ENCODE measurements at places on chromosomes 4 and X.

DNA sequence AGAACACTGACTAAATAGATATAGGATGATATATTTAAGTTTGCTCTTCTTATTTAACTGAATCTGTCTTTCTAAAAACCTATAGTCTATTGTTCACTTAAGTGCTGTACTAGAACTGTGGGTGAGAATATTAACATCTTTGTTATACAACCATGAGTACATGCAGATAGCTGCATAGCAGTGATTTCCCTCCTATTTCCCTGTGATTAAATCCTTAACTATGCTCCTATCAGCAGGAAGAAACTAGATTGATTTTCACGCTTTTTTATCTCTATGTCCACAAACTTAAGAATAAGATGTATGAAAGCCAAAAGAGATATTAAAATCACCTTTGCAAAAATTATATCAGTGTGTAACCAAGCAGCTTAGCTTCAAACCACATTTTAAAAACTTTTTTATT is 11.3 kb upstream of the UGT2A3 start:
- no peak for DNase-seq

GRCh38 chr4:61740886-61741285 is 540.8 kb downstream of the ADGRL3 start:
- DNase-seq: no peak

DNA sequence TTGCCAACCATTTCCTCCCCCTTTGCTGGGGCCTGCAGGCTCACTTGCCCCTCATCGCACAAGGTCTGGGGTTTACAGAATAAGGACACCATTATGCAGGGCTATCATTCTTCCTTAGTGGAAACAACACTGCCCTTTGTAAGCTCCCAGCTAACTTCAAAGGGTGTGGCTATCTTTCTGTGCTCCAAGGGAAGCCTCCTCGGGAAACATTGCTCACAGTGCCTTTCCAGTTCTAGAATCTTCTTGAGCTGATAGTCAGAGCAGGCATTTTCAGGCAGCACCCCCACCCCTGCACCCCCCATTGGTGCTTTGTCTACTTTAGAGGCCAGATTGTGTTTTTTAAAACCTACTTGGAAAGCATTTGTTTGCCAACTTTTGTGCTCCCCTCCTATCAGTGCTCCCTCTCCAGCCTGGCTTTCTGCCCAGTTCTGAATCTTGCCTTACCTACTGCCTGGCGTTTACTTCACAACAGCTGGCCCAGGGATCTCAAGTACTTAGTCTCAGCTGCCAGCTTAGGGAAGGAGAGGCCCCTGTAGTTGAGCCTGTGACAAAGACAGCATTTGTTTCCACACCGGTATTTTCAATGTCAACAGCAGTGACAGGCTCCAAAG is 53.5 kb downstream of the PLAC1 start:
- DNase-seq: no peak

- no peak for DNase-seq
Measured at GRCh38 chrX:100850317-100850716, 23.8 kb downstream of the NOX1 start.

DNA sequence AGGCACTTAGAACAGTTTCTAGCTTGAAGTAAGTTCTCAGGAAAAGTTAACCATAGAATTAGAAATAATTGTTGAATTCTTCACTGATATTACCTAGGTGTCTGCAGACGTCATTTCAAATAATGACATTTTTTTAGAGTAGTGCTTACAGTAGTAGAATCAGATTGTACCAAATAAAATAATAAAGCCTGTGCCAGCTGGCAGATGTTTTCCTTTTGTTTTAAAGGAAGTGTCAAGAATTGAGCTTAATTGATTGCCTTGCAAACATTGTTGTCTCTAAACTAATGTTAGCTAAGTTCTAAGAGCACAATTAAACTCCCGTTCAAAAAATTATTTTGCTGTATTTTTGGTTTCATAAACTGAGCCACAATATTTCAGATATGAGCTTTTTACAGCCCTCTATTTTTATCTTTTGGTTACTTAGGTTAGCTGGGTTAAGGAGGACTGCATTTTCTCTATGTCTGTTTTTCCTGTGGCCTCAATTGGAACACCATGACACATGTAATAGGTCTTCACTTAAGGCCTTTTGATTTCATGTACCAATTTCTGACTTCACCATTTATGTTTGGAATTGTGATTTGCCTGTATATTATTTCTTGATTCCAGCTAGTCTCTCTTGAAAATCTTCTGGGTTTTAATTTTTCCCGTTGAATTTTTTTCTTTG is 64.2 kb downstream of the DCUN1D4 start:
- no peak for DNase-seq

GRCh38 chr4:84496331-84496705 is 2.8 kb downstream of the NKX6-1 start:
- DNase-seq: no peak

- no peak for DNase-seq
Measured at GRCh38 chr4:145012841-145013240, 85.2 kb downstream of the ANAPC10 start.

- DNase-seq: no peak
Measured at GRCh38 chrX:131650637-131651410, 107.0 kb downstream of the OR13H1 start.

DNA sequence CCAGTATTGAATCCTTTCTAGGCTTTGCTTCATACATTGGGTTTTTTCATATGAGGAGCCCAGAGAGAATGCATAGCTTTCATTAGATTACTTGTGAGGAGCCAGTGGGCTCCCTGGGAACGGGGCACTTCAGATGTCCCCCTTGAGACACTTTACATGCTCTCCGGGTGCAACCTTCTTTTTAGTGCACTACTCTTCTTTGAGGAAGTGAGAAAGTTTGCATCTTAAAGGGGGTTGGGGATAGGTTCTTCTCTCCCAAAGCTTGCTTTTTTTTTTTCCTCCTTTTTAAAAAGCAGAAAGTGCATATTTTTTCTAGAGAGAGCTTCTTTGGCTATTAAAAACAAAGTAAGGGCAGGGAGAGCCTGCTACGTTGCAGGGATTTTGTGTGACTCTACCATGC is 4.3 kb downstream of the HADH start:
- DNase-seq: no peak

- no peak for DNase-seq
Measured at GRCh38 chrX:55008571-55009358, 8.6 kb downstream of the APEX2 start.

DNA sequence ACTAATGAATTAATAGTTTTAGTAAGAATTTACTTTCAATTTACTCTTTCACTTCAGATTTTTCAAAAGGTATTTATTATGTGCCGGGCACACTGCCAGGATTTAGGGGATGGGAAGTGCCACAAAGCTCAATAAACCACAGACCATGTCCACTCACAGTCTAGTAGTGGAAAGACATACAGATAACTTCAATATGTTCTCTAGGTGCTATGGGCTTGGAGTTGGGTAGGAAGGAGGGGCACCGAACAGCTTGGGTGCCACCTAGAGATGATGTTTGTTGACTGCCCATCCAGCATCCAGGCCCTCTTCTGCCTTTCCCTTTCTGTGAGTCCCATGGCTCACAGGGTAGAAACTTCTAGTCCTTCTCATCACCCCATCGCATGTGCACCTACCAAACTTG is 17.8 kb downstream of the MFAP3L start:
- DNase-seq: no peak

- DNase-seq: no peak
Measured at GRCh38 chr4:47263721-47264120, 199.8 kb downstream of the COMMD8 start.

DNA sequence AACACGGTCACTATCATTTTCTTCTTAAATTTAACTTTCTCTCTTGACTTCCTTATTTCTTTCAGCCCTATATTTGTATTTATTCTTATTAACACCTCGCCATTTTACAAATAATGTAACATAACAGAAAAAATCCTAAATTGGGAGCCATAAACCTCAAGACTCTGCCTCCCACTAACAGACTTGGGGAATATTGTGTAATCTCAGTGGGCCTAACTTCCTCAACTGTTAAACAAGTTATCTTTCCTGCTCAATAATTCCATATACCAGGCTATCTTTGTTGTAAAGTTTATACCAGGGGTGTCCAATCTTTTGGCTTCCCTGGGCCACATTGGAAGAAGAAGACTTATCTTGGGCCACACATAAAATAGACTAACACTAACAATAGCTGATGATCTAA is 26.2 kb downstream of the PRSS12 start:
- DNase-seq: no peak

- DNase-seq: no peak
Measured at GRCh38 chr4:7988437-7988836, 48.8 kb upstream of the AFAP1 start.

DNA sequence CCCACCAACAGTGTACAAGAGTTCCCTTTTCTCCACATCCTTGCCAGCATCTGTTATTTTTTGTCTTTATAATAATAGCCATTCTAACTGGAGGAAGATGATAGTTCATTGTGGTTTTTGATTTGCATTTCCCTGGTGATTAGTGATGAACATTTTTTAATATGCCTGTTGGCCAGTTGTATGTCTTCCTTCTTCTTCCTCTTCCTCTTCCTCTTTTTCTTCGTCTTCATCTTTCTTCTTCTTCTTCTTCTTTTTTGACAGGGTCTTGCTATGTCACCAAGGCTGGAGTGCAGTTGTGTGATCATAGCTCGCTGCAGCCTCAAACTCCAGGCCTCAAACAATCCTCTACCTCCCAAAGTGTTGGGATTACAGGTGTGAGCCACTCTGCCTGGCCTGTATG is 87.4 kb downstream of the CCDC160 start:
- DNase-seq: no peak

DNA sequence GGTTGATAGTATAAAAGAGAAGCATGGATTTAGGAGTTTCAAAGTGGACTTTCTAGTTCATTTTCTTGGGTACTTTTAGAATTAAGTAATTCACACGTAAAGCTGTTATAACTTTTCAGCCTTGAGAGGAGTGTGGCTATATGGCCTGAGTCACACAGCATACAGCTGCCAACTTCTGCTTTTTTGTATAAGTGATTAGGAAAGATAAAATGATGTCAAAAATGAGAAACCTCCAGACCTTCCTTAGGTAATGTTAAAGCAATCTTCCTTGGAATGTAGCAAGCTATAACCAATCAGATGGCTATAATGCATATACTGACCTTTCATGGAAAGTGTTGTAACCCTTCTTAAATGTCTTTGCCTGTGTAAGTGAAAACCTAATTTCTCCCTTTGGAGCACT is 39.2 kb downstream of the RAB40AL start:
- no peak for DNase-seq

GRCh38 chr4:185479507-185479971 is 8.0 kb upstream of the CCDC110 start:
- no peak for DNase-seq

GRCh38 chr4:139809757-139810140 is 144.1 kb downstream of the MGST2 start:
- no peak for DNase-seq

GRCh38 chr4:2006956-2007653 is 1.7 kb downstream of the NELFA start:
- no peak for DNase-seq

GRCh38 chr4:165963621-165964020 is 90.6 kb downstream of the TLL1 start:
- no peak for DNase-seq

GRCh38 chrX:1870421-1870820 is 255.6 kb downstream of the ASMT start:
- DNase-seq: no peak

- no peak for DNase-seq
Measured at GRCh38 chrX:69229436-69229835, 64.2 kb upstream of the PJA1 start.

DNA sequence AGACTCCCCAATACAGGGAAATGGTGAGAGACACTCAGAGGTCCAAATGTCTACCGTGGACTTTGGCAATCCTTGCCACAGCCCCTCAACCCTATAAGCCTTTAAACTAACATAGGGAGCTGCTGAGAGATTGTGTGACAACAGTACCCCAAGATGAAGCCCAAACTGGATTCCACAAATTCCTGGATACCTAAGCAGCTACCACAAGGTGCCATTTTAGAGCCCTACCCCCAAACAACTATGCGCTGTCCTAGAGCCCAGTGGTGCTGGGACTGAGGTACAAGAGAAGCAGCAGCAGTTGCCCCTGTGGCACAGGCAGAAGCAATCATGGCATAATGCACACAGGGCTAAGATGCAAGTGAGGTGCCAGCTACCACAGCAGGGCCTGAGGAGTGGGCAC is 2.7 kb upstream of the TMPRSS11F start:
- no peak for DNase-seq

- DNase-seq: no peak
Measured at GRCh38 chr4:176642472-176642871, 150.2 kb downstream of the VEGFC start.

- DNase-seq: no peak
Measured at GRCh38 chrX:127764674-127765073, 287.5 kb downstream of the ACTRT1 start.

- no peak for DNase-seq
Measured at GRCh38 chrX:2610246-2611170, 80.6 kb upstream of the CD99 start.

DNA sequence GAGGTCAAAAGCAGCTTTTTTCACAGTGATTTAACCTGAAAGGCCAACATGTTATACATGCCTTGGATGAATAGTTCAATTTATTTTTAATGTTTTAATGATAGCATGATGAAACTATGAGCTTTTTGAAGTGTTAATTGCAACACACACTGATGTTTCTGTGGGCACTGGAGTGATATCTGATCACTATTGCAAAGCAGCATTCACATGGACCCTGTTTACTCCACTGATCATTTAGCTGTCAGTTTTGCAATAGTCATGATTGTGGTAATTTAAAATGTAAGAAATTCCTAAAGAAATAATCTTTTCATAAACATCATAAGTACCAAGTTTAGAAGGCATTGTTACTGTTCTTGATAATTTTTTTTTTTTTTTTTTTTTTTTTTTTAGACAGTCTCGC is 74.1 kb downstream of the ARSJ start:
- DNase-seq: no peak

- no peak for DNase-seq
Measured at GRCh38 chr4:148055844-148056243, 324.0 kb downstream of the ARHGAP10 start.

DNA sequence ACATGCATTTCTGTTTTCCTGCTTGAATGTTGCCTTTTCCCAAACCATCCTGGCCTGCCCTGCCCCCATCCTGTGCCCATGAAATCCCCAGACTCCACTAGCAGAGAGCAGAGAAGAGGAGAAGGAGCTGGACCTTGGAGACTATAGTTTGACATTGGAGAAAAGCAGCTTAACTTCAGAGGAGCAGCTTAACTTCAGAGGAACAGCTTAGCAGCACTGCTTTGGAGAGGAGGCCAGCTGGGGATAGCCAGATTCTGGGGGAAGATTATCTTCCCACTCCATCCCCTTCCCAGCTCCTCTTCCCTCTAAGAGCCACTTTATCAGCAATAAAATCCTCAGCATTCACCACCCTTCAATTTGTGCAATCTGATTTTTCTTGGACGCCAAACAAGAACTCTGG is 443.0 kb downstream of the PCDH10 start:
- DNase-seq: no peak

DNA sequence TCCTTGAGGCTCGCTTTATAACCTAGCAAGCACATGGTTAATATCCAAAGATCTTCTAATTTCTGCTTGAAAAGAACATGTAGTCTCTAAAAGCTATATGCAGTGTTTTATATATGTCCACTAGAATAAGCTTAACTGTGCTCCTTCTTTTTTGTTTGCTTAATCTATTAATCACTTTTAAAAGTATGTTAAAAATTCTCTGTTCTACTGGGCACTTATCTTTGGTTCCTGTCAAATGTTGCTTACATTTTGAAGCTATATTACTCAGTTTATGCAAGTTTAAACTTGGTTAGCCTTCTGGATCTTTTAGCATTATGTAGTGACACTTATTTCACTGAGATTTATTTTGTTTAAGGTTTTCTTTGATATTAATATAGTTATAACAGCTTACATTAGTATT is 32.5 kb downstream of the MAOA start:
- no peak for DNase-seq

GRCh38 chr4:111494471-111494870 is 650.8 kb upstream of the FAM241A start:
- DNase-seq: no peak
